ENCODE measurements at places on chromosomes 1 and 21. TPM values are rescaled to one million over a fixed set of nuclear protein-coding genes. Genes with fewer than 3 reads are reported as not detected.

TNFRSF25 gene
- total RNA-seq: 52.0 TPM

GRCh38 chr1:224065455-224065854 is 48.5 kb upstream of the FBXO28 start:
- no peak for DNase-seq

RNU1-3 gene
- 13,769 TPM for total RNA-seq

BGLAP gene
- total RNA-seq: 5.1 TPM

FAM163A gene
- not detected for total RNA-seq

UQCRHL gene
- 1.5 TPM for total RNA-seq

- no peak for DNase-seq
These were observed 11.6 kb upstream of the GJA9 start for GRCh38 chr1:38892976-38893375.

- no peak for DNase-seq
These were observed 259.2 kb downstream of the FMN2 start for GRCh38 chr1:240350910-240351331.

GRCh38 chr1:197951617-197952175 is 34.5 kb downstream of the LHX9 start:
- DNase-seq: no peak

DNA sequence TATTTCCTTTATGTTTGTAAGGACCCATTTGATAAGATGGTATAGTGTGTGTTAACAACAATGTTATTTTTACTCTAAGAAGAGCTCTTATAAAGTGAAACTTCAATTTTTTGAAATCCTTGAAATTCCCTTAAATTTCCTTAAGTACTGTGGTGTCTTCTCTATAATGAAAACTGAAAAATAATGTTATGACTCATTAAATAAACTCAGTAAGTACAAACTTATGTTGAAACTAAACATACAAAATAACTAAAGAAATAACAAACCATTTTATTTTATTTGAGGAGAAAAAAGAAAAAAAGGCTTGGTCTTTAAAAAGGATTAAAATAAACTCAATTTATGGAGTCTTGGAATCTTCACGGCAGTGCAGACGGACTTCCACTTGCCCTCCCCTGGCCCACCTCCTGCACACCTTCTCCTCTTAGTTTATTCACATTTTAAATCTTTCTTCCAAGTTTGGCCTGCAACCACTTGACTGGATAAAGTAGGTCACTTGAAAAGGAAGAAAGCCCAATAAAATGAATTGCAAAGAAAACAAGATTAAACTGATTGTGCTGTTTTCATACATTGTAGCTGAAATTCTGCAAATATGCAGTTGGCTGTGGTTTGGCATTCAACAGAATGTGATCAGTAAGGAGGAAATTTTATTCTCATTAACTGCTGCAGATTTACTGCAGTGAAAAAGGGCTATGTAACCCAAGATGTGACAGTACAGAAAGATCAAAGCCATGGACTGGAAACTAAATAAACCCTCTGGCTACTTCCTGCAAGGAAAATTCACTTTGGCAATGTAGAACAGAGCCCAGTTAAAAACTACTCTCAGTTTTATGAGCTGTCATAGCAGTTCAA is 48.5 kb upstream of the SCYL3 start:
- no peak for DNase-seq

DNA sequence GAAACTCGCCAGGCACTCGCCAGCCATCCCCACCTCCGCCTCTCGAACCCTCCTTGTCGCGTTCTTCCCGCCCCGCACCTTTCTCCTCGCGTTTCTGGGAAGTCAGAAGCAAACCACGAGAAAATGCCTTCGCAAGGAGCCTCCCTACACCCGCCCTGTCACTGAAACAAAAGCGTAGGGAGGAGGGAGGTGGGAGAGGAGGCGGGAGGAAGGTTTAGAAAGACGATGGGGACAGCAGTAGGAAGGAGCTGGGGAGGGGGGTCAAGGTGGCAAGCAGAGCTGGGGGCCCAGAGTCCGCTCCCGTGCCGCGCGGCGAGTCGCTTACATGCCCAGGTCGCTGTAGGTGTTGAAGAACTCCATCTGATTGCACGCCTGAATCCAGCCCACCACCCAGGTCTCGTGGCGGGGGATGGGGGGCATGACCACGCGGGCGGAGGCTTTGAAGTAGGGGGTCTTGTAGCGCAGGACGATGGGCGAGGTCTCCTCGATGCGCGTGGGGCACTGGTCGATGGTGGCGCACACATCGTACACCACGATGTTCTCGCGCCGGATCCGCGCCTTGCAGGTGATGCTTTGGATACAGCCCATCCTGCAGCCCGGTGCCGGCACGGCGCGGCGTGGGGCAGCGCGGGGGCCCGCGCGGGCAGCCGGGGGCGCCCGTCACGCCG is 1.0 kb downstream of the FAM78B start:
- DNase-seq: no peak

GRCh38 chr1:34639701-34640100 is 115.1 kb upstream of the GJB5 start:
- no peak for DNase-seq

RYR2 gene
- total RNA-seq: 0.49 TPM

GRCh38 chr1:59738591-59739015 is 76.1 kb upstream of the HOOK1 start:
- no peak for DNase-seq

DNA sequence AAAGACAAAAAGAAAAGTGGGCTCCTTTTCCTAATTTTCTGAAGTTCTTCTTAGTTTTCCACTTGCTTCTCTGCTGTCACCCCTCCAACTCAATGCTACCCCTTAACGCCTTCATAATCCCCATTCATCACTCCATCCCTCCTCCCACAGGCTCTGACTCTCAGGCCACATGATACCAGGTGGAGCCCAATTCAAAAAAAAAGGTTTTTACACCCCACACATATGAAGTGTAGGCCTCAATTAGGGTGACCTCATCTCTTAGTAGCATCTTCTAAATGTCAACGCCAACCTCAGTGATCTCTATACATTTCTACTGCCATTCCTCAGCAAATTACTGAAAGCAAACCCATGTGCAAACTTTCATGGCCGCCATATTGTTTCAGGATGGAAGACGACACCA is 6.4 kb downstream of the SSBP3 start:
- DNase-seq: no peak

- no peak for DNase-seq
These were observed 5.5 kb downstream of the EFNA3 start for GRCh38 chr1:155083865-155084721.

PTGFR gene
- 57.2 TPM for total RNA-seq

DNA sequence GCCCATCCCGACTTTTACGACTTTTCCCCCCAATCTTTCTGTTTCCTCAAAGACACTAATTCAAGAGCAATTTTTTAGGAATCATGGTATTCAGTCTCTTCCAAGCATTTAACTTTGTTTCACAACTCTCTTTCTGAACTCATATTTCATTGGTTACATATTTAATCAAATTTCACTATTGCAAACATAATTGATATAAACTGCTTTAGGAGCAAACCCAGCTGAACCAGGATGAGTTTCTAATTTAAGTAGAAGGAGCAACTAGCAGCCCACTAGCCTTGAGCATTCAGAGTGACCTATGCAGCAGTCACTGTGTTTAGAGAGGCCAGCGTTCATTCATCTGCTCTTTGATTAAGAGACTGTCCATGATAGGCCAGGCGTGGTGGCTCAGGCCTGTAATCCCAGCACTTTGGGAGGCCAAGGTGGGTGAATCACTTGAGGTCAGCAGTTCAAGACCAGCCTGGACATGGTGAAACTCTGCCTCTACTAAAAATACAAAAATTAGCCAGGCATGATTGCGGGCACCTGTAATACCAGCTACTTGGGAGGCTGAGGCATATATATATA is 1.8 kb downstream of the CELA2B start:
- no peak for DNase-seq

LMX1A gene
- 0.22 TPM for total RNA-seq

GRCh38 chr21:21818898-21819297 is 820.7 kb downstream of the NCAM2 start:
- no peak for DNase-seq

GBP1 gene
- 38.4 TPM for total RNA-seq

DNA sequence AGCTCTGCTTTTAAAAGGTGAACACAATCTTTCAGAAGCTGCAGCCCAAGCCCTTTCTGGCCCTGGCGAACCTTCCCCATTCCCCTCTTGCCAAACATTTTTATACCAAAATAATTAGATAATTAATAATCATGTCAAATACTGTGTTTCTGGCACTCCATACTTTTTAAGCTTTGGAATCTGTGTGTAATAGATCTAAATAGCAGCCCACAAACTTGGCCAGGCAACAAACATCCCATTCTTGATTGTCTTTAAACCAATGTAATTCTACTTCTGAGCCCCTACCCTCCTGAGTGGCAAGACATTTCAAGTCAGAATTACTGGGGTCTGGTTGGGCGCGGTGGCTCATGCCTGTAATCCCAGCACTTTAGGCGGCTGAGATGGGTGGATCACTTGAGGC is 137.7 kb downstream of the NAV1 start:
- no peak for DNase-seq

GRCh38 chr1:161070761-161071160 is 1.1 kb upstream of the ARHGAP30 start:
- no peak for DNase-seq

DNA sequence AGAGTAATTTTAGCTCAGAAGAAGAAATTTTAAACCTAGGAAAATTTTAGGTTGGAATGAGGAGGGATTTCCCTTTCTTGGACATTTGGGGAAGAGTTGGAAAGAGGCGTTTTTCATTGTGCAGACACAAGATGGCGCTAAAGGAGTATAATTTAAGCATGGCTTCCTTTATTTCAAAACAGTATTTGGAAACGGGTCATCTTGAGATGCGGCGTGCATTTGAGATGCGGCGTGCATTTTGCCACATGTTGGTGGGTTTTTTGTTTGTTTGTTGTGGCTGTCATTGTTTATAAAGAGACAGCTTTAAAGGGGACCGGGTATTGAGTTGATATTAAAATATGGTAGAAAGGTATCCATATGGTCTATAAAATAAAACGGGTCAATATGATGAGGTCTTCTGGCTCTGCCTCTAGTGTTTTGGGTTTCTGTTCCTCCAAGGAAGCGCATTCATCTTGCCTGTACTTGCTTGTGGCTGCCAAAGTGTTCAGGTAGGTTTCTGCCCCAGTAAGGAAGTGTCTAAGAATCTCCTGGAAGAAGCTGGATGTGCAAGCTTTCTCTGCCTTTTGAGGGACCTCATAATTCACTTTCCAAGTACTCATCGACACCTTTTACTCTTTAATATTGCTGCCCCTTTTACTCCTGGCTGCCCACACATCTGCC is 210.3 kb downstream of the SLC35F3 start:
- no peak for DNase-seq

DNA sequence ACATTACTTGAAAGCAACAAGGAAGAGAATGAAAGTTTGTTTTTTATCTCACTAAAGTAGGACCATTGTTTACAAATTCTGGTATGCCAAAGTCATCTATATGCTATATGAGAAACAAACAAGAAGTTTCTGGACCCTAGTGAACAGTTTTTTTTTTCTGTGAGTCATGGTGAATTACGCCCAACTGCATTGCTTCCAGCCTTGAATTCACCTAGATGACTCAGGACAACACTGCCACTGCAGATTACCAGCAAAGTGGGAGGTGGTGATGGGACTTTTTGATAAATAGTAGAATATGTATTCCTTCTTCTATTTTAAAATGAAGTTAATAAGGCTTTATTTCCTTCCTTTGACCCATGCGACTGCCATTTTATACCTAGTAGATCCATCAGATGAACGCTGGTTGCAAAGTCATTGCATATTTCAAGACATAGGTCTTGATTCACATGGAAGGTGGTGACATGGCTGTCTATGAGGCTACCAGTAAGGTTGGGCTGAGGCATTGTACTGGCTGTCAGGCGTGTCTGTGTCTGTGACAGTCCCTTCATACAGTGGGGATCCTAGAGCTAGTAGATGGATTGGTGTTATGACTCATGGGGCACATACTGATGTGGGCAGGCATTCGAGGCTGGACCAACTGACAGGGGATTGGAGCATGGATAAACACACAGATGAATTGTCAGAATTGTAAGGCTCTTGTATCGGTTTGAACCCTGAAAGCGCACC is 49.1 kb upstream of the APOBEC4 start:
- DNase-seq: no peak

DNA sequence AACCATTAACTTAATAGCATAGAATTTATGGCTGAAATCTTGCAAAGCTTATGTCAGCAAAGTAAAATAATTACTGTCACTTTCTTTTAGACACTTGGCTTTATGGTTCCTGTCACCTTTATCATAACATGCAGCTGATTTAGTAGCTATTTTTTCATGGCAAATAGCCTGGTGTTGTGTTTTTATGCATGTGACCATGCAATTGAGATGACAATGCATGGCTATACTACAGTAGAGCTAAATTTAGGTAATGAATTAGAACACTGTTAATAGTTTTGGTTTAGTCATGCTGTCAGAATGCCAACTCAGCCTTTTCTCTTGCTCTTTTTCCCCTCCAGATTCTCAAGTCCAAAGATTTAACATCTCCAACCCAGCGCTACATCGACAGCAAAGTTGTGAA is 88.6 kb downstream of the TGFB2 start:
- DNase-seq: no peak

GRCh38 chr1:9038881-9039760 is 12.9 kb upstream of the SLC2A7 start:
- no peak for DNase-seq

GRCh38 chr1:23358310-23358875 is 11.2 kb downstream of the ZNF436 start:
- no peak for DNase-seq

DNA sequence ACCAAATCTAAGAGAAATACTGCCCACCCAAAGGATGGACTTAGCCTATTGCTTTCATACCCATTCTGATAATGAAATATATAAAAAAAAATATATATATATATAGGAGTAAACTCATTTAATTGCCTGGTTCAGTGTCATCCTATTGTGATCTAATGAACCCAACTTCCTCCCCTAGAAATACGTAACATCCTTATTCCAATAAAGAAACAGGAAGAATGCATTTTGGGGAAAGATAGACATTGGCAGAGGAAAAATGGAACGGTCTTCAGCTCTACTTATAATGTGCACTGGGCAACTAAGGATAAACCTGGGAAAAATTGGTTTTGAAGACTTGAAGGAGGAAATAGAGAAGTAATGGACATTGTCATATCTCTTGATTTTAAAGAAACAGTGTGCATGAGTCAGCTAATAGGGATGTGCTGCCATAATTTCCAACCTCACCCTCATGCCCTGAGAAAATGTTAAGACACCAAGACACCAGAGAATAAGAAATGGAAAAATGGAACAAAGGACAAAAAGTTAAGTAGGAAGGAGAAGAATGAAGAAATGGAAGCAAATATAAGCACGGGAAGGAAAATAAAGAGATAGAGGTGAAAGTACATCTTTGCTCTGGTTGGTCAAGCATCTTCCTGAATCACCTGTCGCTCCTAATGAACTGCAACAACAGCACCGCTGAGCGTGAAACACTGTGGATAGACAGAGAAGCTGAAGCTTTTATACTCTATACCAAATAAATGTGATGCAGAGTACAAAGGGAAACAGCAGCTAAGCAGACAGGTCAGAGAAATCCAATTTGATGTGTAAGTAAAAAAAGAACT is 5.4 kb downstream of the UBR4 start:
- no peak for DNase-seq

FCRL1 gene
- 1.4 TPM for total RNA-seq

OTUD7B gene
- 102 TPM for total RNA-seq

GRCh38 chr1:161378014-161378413 is 10.3 kb upstream of the CFAP126 start:
- no peak for DNase-seq

ZNF670 gene
- 3.2 TPM for total RNA-seq

- DNase-seq: no peak
These were observed 16.5 kb upstream of the ASAP3 start for GRCh38 chr1:23500466-23500865.

ACOT11 gene
- 11.9 TPM for total RNA-seq

GRCh38 chr1:211928993-211929637 is 98.6 kb upstream of the LPGAT1 start:
- DNase-seq: no peak
